ENCODE measurements at places on chromosomes 4 and X.

GRCh38 chr4:36211084-36211483, 33.2 kb downstream of the ARAP2 start:
- no peak for DNase-seq

GRCh38 chr4:168317621-168318020, 931 bp downstream of the DDX60 start:
- no peak for DNase-seq

DNA sequence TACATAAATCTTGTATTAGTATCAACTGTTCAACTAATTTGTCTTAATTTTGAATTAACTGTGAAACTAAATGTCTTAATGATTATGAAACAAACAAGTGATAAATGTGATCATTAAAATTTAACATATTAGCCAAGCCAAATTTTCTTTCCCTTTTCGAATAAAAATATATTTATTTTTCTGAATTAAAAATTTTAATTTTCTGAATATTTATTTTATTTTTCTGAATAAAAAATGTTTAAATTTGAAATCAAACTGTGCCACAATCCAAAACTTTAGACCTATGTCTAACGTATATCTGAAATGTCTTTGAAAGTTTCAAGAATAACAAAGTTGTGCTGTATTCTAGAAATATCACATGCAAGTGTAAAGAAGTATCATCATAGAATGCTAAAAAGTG, 4.7 kb downstream of the GABRA2 start:
- DNase-seq, result no peak

- DNase-seq, result no peak
Measured at GRCh38 chr4:81137894-81138293, 77.1 kb downstream of the PRKG2 start.

GRCh38 chrX:155094468-155095061, 23.3 kb downstream of the BRCC3 start:
- no peak for DNase-seq

DNA sequence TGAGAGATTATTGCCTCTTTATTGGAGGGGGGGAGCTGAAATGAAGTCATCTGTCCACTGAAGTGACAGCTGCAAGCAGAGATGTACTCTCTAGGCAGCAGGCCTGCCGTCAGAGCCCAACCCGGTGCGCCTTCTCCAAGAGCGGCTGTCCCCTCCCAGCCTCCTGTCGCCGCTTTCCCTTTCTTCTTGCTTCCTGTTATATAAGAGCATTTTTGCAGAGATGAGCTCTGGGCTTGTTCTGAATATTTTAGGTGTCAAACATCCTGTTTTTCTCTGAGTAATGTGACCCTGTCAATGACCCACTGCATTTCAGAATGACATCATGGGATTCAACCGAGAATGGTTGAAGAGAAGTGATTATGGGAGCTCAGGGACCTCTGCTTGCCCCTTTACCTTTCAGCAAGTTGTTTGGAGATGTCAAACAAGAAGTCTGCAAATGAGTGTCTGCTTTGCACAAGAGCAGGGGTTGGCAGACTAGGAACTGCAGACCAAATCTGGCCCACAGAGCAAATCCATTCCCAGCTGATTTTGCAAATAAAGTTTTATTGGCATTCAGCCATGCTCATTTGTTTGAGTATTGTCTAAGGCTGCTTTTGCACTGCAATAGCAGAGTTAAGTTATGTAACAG, 79.9 kb downstream of the SLC9A6 start:
- DNase-seq, result no peak

GRCh38 chr4:169253113-169253671, 17.6 kb downstream of the SH3RF1 start:
- DNase-seq, result no peak

DNA sequence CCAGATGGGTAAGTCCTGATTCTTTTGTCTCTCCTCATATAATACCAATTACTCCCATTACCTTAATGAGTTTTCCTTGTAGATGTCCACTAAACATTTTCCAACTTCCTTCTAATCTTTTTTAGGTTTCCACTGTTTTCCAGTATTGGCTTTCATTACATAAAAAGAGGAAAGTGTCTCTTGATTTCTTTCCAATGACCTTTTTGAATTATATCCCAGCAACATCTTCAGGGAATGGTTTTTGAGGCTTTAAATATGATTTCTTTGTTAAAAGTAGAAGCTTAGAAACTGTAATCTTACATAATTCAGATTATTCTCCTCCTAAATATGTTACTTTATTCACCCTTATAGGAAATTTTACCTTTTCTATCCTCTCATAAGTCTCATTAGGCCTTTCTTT, 135.0 kb downstream of the AWAT2 start:
- DNase-seq, result no peak

GRCh38 chr4:12123707-12124106, 695.0 kb upstream of the HS3ST1 start:
- no peak for DNase-seq

DNA sequence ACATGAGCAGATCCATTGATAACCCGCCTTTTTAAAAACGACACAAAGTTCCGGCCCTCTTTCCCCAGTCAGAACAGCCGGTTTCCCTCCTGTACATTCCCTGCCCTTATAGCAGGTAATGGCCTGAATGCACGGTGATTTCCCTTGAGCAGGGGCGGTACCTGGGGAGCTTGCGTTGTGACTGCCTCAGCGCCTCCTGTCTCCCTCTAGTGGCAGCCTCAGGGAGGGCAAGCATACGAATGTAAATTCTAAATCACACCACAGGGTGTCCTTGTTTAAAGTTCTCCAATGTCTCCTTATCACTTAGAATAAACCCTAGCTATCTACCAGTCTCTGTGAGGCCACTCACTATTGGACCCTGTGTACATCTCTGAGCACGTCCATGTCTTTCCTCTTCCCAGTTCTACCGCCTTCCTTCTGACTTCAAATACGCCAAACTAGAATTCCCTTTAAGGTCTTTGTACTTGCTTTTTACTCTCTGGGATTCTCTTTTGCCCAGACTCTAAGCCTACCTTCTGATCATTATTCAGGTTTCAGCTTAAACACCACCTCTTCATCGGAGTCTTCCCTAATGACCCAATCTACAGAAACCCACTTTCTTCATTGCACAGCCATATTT, 18.4 kb upstream of the LDB2 start:
- peak; percentile 14 for DNase-seq

GRCh38 chrX:70444326-70444945, at the start of gene DLG3:
TSS of gene DLG3 (plus strand) at chrX:70444835. CDS start at chrX:70445202, 367 bp downstream.
- DNase-seq, result no peak

GRCh38 chr4:95095348-95095974, 337.7 kb downstream of the BMPR1B start:
- DNase-seq, result no peak

DNA sequence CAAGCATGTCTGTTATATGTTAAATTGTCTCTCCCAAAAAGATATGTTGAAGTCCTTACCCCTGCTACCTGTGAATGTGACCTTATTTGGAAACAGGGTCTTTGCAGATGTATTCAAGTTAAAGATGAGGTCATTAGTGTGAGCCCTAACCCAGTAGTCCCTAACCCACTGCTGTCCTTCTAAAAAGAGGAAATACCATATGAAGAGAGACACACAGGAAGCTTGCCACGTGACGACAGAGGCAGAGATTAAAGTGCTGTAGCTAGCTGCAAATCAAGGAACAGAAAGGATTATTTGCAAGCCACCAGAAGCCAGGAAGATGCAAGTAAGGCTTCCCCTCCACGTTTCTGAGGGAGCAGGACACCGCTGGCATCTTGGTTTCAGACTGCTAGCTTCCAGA, 150.1 kb downstream of the HNRNPD start:
- DNase-seq, result no peak

DNA sequence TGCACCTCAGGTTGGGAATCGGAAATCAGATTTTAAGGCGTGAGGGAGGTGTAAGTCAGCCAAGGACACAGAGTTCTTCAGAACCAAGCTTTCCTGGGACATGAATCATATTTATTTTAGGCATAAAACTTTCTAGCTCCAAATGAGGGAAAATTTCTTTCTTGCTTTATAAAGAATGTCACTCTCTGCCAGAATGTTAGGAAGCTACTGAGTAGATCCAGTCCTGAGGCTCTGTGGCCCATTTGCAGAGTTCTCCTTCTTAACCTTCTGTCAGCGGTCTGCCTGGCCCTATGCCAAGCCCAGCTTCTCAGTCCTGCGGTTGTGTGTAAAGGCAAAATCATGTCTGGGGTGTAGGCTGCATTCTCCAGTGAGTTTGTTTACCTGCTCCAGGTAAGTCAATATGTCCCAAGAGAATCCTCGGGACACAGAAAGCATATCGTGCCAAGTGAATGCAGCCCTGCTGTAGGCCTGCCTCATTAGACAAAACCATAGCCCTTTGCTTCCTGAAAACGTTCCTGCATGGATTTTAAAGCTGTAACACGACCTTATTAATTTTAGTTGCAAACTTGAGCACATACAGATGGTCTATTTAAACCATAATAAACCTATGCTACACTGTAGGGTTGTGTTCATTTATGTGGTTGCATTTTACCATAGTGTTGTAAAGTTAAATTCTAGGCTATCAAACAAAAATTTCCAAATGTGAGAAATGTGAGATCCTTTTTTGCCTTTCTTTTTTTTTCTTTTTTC, 29.2 kb upstream of the CCNI start:
- no peak for DNase-seq

DNA sequence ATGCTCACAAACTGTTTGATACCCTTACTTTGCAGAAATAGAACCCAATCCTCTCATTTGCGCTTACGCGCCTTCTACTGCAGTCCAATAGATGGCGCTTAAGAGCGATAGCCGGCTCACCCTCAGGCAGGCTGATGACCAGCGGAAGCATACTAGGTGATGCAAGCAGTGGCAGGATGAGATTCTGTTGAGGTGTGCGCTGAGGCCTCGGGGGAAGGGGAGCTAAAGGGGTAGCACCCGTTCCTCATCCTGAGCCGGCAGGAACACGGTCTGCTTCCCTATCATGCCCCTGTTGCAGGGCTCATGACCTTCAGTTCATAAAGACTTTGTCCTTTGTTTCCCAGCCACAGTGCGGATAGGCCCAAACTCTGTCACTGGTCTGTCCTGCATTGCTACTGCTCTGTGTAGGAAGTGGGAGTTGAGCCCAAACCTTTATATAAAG, 628.9 kb downstream of the TLL1 start:
- DNase-seq, result no peak

GRCh38 chrX:153878969-153879653, 6.9 kb downstream of the L1CAM start:
- no peak for DNase-seq

- no peak for DNase-seq
Measured at GRCh38 chr4:151402145-151402865, 6.7 kb upstream of the FHIP1A start.

- no peak for DNase-seq
Measured at GRCh38 chrX:63835361-63835760, 50.3 kb upstream of the ARHGEF9 start.

- DNase-seq, result no peak
Measured at GRCh38 chrX:17501746-17502145, 126.7 kb downstream of the NHS start.

DNA sequence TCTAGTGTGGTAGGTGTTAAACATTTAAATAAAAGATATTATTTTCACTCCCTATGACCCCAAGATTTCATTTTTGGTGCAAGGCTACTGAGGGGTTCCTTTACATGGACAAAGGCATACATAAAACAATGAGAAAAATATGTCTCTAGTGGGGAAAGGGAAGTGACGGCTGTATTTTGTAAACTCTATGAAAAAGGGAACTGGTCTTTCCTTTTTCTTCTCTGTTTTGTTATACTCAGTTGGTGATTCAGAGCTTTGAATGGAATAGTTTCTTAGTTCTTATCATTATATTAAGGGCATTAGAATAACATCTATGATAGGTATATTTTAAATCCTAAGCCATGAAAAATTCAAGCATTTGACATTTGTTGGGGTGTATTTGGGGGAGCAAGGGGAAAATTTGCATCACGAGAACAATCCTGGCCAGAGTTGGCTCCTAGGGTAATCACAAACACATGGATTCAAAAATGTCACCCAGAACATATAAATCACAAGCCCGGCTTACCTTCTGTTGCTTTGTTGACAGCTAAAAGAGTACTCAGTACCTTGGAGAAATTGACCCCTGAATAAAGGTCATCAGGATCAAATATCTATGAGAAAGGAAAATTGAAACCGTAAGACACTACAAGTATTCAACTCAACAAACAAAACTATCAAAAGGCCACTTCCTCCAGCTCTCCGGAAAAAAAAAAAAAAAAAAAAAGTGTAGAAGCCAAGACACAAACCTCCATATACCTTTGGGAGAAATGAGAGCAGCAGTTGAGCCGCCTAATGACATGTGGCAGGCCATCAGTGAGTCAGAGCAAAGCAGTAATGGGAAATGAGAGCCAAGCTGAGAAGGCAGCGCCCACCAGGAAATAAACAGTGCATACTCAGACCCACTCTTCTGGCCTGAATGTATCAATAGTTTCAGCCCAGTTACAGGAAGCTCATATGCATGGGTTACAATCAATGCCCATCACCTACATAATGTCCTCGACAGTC, 33.4 kb downstream of the ARHGEF6 start:
- DNase-seq, result no peak

DNA sequence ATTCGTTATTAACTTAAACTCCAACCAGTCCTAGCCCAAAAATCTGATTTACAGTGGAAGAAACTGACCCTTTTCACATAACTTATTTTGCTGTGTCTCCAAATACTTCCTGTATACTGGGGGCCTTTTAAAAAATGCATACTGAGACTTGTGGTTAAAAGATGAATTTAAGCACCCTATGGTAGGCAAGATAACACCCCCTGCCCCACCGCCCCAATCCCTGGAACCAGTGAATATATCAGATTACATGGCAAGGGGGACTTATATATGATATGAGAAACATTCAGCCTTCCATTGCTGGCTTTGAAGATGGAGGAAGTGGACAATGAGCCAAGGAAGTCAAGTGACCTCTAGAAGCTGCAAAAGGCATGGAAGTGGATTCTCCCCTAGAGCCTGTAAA, 3.1 kb upstream of the CLCN3 start:
- DNase-seq, result no peak

- DNase-seq, result no peak
Measured at GRCh38 chrX:136931661-136932060, 51.1 kb upstream of the RBMX start.

- DNase-seq, result no peak
Measured at GRCh38 chr4:185520119-185520518, 15.2 kb downstream of the PDLIM3 start.

DNA sequence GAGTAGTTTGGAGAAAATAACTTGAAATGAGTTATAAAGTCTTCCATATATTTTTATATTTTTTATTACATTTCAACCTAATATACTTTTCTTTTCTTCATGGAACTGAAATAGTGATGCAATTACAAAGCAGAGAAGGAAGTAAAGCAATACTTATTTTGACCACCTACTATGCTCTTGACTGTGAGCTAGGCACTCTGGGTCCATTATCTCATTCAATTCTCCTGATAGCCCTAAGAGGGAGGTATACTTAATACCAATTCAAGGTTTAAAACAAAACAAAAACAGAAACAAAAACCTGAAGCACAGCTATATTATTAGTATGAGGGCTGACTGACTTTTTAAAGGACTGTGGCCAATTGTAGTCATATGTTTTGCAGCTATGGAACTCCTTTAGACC, 193.5 kb downstream of the MAD2L1 start:
- DNase-seq, result no peak

GRCh38 chr4:184007891-184008290, 102.8 kb downstream of the STOX2 start:
- DNase-seq, result no peak

- DNase-seq, result peak; percentile 9
Measured at GRCh38 chr4:125582302-125582701, 267.5 kb downstream of the FAT4 start.
